ENCODE measurements at places on chromosomes 2 and 18.

DNA sequence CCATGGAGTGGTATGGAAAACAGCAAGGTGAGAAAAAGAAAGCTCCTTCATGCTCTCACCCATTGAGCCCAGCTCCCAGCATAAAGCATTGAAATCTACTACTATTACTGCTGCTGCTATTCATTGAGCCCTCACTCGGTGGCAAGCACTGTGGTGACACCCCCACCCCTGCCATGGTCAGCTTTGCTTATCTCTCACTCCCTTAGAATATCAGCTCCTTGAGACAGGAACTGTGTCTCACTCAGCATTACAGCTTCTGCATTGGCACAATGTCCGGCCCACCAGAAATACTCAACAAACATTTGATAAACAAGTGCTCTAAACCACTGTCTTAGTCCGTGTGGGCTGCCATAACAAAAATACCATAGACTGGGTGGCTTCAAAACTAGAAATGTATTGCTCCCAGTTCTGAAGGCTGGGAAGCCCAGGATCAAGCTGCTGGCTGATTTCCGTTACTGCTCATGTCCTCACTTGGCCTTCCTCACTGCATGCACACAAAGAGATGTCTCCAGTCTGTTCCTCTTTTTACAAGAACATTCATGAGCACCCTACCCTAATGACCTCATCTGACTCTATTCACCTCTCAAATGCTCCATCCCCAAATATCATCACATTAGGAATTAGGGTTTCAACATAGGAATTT lies 116.3 kb downstream of the ZBTB7C start:
- no peak for ATAC-seq

GRCh38 chr2:18788592-18788991 lies 199.2 kb upstream of the NT5C1B start:
- ATAC-seq, result no peak

DNA sequence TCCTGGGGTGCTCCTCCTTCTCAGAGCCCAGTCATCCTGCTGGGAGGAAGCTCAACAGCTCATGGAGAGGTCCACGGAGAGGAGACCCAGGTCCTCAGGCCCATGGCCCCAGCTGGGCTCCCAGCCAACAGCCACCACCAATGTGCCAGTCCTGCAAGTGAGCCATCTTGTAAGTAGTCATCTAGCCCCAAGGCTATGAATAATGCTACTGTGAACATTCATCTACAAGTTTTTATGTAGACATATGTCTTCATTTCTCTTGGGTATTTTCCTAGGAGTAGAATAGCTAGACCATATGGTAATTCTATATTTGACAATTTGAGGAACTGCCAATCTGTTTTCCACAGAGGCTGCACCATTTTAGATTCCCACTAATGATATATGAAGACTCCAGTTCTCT lies 166.1 kb downstream of the MTCL1 start:
- no peak for ATAC-seq

DNA sequence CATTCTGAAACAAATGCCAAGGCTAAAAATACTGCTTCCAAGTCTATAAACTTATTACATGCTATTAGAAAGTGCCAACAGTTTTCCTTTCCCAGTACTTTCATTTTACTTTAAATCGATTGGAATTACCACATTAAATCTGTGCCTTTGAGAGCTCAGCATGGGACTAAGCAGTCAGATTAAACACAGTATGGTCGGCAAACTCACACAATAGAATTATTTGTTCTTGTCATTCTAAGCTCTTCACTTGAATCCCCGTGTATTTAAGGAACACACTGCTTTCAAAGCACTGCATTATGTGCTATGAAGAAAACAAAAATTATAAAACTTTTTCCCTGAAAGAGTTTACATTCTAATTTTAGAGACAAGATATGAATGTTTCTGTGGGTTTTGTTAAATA lies 444.4 kb upstream of the SLC39A10 start:
- ATAC-seq, result no peak

- ATAC-seq, result no peak
Measured at GRCh38 chr2:191797500-191797899, 49.4 kb downstream of the CAVIN2 start.

DNA sequence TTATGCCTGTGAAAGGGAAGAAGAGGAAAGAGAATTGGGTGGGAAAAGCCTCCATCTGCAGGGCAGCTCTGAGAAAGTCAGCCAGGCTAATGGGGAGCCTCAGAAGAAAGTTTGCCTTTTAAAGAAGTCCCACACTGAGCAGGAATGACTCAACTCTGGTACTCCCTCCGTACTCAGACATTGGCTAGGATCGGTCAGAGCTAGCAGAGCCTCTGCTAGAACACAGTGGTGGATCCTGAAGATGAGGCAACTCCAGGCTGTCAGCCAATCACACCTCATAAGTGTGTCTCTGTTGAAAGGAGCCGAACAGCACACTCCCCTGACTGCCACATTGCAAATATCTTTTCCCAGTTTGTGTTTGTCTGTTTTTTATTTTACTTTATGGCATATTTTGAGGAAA lies 96.9 kb downstream of the HNRNPLL start:
- ATAC-seq, result no peak

- no peak for ATAC-seq
Measured at GRCh38 chr2:16882706-16883105, 217.1 kb upstream of the CYRIA start.

- no peak for ATAC-seq
Measured at GRCh38 chr18:36419188-36419899, 121.8 kb downstream of the FHOD3 start.

DNA sequence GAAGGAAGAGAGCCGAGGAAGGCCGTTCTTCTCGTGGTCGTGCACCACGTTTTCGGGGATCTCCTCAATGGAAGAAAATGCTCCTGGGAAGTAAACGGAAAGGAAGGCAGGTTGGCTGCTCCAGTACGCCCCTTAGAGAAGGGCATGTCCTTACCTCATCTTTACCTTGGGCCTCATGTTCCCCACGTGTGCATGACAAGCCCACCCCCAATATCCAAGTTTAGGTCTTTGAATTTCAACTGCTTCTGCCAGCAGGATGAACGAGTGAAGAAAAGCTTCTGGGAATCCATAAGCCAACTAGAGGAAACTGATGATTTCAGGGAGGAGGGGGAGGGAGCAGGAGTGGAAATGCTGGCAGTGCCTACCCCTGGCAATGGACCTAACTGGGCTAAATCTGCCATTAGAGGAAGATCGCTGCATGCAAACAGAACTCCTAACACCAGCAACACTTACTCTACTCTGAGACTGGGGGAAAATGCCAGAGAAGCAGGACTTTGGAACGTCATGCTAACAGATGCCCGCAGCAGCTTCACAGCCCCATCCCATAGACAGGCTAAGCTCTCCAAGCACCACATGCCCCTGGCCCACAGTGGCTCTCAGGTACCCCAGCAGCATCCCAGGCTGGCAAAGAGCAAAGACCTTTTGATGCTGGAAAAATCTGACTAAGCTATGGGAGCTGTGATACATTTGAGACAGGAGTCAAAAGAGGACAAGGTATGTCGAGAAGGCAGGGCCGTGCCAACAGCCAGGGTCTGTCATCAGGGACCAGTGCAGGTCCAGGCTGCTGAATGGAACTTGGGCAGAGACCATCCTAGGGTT lies 21.7 kb downstream of the CHST10 start:
- ATAC-seq, result no peak

DNA sequence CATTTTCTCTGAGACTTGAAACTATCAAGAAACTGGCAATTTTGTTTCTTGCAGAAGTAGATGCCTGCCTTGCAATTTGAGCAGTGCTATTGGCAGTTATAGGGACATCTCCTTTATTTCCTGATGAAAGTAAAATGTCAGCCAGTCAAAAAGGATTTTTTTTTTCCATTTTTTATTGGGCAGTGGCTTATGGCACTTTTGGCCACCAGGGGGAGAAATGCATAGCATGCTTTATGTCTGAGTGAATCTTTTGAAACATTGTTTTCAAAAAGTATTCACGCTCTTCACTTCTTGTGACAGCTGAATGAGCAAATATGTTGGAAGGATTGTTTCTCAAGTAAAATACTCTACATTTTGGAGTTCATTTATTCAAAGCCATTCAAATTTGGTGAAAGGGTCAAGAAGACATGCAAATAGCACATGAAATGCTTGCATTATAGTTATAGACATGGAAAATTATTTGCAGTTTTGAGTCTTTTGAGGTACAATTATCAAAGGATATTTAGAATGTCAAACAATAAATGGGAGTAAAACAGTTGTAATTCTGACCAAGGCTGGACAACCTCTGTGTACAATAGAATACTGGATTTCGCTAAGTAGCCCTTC lies 491.0 kb downstream of the CDH2 start:
- no peak for ATAC-seq

- no peak for ATAC-seq
Measured at GRCh38 chr18:24263050-24263449, 124.2 kb downstream of the CABYR start.

DNA sequence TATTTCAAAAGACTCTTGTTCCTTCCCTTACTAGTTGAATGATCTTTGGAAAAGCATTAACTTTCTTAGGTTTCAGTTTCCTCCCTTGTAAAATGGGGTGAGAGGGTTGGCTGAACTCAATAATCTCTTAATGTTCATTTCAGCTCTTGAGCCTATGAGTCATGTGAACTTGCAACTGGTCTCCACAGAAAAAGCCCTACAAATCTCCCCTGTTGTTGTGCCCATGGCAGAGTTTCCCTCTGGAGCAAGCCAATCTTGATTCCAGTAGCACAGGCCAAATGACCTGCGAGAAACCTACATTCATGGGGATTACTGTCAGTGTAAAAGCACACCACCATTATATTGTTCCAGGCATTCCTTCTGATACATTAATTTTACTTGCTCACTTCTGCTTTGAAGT lies 388.9 kb downstream of the ALK start:
- no peak for ATAC-seq

DNA sequence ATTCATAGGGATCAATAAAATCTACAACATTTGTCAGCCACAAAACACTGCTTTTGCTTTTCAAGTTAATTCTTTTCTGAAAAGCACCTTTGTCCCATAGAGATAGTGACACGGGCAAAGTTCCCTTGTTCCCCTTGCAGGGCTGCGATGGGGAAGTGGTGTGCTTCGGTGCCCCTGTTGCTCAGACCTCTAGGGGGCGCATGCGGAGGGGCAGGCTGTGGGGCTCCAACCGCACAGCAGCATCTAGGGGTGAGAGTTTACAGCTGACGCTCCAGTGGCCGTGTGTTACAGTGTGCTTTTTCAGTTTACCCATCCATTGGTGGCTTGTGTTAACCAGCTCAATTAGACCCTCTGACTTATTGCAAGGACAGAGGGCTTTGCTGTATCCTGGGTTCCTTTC lies 1432.2 kb upstream of the ACVR2A start:
- no peak for ATAC-seq

DNA sequence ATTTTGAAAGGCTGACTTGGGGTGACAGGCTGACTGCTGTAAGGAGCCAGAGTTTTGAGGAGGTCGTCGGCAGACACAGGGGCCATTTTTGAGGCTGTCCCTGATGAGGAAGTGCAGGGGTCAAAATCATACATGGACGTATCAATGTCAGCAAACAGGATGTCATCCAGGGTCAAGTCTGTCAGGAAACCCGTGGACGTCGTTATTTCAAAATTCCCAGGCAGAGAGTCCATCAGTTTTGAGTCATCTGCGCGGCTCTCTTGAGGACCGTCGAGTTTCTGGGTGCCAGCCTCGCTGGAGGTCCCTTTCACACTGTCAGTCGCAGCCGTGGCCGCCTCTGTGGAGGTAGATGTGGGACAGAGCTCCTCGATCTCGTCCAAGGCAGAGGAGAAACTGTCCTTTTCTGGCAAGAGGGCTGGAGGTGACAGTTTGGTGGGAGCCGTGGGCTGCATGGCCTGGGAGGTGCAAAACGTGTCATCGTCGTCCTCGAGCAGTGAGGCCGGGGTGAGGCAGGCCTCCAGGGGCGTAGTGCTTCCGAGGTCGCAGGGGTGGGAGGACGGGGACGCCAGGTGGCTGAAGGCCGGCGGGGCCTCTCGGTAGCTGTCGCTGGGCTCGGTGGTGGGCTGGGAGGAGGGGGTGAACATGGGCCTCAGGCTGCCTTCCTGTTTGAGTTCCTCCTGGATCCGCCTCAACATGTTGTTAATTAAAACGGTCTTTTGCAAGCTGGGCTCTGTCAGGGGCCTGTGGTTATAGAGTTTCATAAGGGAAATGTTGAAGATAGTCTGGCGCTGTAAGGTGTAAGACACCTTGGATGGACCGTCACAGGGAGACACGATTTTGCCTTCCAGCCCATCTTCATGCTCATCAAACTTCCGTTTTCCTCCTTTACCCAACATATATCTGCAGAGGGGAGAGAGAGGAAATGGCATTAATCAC lies 17.5 kb downstream of the SERTAD2 start:
- peak; percentile 82 for ATAC-seq

GRCh38 chr18:7666195-7666776 lies 99.2 kb downstream of the PTPRM start:
- ATAC-seq, result no peak

GRCh38 chr2:37319754-37320609 lies 4.7 kb downstream of the PRKD3 start:
- no peak for ATAC-seq

DNA sequence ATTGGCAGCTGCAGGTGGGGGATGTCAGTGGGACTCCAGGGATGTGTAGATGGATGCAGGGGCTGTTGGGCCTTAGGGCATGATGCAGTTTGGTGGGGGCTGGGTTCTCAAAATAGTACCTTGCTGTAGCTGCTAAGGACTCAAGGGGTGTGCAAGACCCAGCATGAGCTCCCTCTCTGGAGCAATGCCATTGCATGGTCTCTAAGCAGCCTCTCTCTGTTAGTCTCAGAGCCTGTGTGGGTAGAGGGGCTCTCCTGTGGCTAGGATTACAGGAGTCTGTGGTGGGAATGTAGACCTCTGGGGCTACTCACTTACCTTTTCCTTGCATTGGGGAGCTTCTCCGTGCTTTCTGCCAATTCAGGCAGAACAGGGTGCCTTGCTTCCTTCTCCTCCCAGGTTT lies 228.9 kb downstream of the LPIN1 start:
- ATAC-seq, result no peak

GRCh38 chr2:45821558-45822271 lies 170.2 kb downstream of the PRKCE start:
- ATAC-seq, result no peak

GRCh38 chr18:59928201-59928600 lies 28.4 kb downstream of the PMAIP1 start:
- no peak for ATAC-seq

DNA sequence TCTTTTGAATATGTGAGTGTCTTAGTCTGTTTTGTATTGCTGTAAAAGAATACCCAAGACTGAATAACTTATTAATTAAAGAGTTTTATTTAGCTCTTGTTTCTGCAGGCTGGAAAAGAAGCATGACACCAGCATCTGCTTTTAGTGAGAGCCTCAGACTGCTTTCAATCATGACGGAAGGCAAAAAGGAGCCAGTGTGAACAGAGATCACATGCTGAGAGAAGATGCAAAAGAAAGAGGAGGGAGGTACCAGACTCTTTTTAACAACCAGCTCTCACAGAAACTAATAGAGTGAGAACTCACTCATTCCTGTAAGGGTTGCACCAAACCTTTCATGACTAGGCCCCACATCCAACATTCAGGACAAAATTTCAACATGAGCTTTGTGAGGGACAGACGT lies 101.6 kb upstream of the HNMT start:
- ATAC-seq, result no peak

All from stimulated activated memory B cell treated with anti-CD40 and anti-IgM and Interleukin-4, amounts not matched to agents 10 μg/mL and 1 μg/mL and 100 μg/mL, for 72 hours (primary cell).